Non-pigmented ciliary epithelial cell (primary cell): ENCODE measurements at places on chromosomes 7 and 10.

DNA sequence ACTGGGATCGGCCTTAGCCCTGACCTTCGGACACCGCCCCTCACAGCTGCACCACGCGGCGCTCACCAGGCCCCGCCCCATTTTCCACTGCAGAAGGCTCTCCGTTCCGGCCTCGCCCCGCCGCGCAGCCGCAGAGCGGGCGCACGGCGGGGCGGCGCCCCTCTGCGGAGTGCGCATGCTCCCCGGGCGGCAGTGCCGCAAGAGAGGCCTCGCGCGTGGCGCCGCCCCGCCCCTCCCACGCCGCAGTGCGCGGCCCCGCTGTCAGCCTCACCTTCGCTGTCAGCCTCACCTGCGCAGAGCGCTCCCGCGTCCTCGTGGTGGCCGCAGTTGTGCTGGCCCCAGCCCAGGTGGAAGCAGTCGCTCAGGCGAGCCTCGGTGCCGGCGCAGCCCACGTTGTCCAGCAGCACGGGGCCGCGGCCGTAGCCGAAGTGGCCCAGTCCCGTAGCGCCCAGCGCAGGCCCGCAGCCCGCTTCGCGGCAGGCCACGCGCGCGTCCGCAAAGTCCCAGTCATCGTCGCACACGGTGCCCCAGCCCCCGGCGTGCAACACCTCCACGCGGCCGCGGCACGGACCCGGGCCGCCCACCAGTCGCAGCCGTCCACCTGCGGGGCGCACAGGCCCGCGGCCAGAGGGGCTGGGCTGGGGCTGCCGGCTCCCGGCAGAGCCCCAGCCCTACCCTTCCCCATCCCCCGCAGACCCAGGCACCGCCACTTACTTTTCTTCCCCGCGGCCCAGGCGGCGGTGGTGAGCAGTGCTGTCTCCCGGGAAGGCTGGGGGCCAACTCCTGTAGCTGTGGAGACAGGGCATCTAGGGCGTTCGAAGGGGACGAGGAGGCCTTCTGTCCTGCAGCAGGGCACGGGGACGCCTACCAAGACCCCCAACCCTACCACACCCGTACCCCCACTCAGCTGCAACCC, 16.1 kb downstream of the SSC4D start:
- DNase-seq: no peak

GRCh38 chr7:88111954-88112471, 107.8 kb downstream of the SRI start:
- DNase-seq: no peak

DNA sequence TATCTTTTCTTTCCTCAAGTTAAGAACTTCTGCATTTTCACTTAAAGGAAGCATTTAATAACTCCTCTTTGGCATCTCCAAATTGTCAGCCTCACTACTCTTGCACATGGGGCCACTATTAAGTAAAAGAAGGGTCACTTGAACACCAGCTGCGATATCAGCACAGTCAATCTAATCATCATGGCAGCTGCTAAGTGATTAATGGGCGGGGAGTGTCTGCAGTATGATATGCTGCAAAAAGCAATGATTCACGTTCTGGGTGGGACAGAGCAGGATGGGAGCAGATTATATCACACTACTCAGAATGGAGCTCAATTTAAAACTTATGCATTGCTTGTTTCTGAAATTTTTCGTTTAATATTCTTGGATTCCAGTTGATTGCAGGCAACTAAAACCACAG, 447.4 kb upstream of the PFKP start:
- DNase-seq: no peak

DNA sequence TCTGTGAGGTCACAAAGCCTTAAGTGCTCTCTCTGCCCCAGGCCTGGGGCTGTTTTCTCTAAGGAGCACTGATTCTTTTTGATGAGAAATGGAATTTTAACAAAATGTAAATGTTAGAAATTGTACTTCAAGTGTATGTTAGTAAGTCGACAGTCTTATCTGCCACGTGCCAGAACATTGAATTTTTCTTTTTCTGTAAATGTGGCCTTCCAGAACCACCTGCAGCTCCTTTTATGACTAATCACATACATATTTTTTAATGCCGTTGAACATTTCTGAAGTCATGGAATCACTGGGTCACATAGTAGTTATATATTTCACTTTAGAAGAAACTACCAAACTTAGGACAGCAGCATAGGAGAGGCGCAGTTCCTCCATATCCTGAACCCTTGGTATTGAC, 38.0 kb downstream of the UBE3C start:
- peak; percentile 10 for DNase-seq

- no peak for DNase-seq
Observed at GRCh38 chr10:60082744-60083344, 176.5 kb upstream of the CCDC6 start.

GRCh38 chr7:28773423-28774145, 184.5 kb downstream of the TRIL start:
- DNase-seq: no peak

DNA sequence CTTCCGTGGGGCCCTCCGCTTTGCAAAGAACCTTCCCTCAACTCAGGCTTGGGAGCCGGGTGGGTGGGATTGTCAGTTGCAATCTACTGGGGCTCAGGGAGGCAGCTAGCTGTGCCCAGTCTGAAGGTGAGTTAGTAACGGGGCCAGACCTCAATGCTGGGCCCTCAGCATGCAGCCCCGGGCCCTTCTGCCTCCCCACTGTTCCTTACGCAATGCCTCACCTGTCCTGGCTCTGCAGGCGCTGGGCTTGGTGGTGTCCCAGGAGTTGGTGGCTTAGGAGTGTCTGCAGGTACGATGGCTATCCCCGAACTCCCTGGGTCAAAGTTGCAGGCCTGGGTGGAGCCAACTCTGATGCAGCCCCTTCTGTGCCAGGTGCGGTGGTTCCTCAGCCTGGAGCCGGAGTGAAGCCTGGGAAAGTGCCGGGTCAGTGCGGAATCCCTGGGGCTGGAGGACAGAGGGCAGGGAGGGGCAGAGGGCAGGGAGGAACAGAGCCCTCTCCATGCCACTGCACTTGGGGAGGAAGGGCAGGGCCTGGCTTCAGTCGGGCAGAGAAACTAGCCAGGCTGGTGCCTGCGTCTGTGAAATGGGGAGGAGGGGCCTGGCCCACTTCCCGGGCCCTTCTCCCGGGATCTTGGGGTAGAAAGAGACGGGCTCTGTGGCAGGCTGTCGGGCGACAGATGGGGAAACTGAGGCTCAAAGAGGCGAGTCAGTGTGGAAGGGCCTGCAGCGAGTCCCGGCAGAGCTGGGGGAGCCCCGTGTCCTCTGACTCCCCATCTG, 15.0 kb downstream of the ELN start:
- no peak for DNase-seq

DNA sequence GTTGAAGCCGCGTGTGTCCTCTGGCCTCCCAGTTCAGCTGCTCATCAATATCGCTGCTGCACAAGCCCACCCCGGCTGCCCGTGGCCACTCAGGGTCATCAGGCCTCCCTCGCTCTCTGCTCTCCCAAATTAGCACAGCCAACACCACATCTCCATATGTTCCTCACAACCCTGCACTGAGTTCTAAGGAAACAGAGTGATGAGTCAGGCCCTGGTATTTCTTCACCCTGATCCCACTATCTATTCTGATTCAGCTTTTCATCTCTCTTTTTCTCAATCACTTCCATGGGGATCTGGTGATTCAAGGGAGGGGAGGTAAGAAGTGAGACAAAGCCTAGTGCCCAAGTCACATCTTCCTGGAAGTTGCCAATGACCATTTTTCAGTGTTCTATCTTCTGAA, 23.8 kb downstream of the CYTH3 start:
- no peak for DNase-seq

- DNase-seq: no peak
Observed at GRCh38 chr10:81216949-81217348, 658.0 kb upstream of the NRG3 start.

DNA sequence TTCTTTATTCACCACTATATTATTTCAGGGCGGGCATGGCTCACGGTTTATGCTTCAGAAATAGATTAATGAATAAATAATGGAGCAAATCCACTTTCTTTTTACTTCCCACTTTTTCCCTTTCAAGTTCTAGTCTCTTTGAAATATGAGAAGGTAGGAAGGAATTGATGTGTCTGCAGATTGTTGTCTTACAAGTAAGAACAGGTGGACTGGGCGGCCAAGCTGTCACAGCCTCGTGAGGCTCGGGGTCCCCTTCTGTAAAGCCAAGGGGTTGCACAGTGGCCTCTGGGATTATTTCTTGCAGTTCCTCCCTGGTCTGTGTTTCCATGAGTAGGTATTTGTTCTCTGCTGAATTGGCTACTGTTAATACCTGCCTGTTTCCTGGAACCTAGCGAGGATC, 11.2 kb downstream of the VWA2 start:
- no peak for DNase-seq

GRCh38 chr7:47827871-47828270, 120.4 kb downstream of the PKD1L1 start:
- no peak for DNase-seq

- no peak for DNase-seq
Observed at GRCh38 chr10:10845185-10845584, 172.5 kb upstream of the CELF2 start.

- no peak for DNase-seq
Observed at GRCh38 chr10:85927952-85928665, 438.5 kb downstream of the GRID1 start.

GRCh38 chr10:12656518-12657142, 307.3 kb downstream of the CAMK1D start:
- DNase-seq: peak; percentile 28

DNA sequence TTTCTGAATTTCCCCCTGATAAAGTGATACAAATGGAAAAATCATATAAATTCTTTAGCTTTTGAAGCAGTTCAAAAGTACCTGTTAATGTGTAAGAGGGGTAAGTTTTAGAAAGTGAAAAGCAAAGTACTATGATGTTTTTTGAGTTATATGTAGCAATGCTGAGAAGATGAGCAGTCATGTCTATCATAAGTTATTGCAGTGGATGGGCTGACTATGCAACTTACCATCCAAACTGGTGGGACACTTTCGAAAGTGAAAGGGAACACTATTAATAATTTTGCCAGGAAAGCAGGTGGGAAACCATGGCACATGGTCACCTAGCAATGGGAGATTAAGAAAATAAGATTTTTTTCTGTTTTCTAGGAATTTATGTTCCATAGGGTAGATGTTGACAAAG, 4.1 kb downstream of the MINPP1 start:
- no peak for DNase-seq

DNA sequence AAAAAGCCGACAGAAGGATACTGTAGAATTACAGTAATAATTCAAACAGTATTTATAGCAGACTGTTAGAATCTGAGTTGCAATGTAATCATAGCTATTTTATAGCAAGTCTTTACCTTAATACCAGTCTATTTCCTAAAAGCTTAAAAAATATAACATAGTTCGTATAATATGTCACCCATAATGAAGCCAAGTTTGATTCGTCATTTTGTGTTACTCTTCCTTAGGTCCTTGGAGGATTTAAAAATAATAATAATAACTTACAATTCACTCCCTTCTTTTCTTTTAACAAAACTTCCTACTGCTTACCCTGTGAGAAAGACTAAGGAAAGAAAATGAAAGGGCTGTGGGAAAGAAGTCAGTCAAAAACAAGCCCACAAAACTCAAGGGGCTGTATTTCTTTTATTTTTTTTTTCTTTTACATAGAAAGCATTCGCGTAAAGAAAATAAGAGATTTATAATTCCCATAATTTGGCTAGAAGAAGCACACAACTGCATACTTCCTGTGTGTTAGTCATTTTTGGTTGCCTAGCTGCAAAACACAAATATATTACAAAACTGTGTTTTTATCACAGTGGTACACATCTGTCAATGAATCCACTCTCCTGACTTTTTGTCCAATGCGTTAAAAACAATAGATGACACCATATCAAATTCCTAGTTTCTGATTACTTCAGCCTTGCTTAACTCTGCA, 187.2 kb upstream of the CELF2 start:
- peak; percentile 62 for DNase-seq

DNA sequence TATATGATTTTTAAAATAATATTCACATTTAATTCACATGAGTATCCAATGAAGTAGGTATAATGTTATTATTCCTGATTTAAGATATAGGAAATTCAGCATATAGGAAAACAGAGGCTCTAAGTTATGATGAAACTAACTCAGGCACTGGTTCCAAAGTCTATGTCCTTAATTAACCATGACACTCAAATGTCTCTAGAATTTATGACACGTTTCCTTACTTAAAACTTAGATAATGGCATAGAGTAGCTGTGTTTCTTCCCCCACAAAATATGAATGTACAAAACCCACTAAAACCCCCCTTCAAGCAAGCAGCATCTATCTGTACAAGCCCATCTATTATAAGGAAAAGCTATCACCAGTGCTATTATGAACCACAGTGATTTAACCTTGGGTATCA, 72.9 kb upstream of the CDK1 start:
- no peak for DNase-seq

DNA sequence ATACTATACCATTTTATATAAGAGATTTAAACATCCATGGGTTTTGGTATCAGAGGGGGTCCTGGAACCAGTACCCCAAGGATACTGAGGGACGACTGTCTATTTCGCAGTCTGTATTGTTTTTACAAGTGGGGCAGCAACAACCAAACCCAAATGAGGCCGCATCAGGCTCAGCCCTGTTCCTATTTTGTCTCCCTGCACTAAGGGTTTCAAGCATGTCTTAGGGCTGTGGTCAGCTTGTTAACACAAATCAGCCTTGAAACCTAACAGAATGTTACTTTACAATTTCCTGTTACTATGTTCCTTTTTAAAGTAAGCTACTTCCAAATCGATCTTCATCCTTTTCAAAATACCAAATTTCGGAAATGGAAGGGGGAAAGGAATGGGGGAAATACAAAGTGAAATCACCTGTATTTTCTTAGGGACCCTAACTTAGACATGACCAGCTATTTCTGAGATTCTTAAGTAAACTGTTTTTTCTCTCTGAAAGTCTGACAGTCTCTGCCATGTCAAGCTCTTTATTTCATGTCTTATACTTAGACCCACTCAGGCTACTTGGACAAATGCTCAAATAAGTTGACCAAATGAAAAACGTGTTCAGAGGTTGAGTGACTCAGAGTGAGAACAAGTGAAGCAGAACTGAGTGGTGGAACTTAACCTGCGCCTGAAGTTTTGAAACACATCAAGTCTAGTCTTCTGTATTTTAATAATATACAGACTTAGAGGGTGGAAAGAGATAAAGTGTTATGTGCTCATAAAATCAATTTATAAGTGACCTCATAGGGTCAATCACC, 75.8 kb downstream of the C1GALT1 start:
- DNase-seq: no peak

DNA sequence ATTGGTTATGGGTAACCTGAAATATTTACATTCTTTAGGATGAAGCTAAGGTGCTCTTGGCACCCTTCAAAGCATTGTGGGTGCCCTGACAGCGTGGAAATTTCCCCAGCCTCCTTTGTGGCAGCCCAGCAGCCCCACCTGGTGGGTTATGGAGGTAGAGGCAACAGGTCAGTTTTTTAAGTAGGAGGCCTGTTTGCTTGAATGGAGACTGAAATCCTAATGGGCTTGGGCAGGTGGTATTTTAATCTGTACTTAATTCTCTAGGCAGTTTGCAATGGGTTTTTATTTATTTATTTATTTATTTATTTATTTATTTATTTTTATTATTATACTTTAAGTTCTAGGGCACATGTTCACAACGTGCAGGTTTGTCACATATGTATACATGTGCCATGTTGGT, 139.4 kb downstream of the EPC1 start:
- no peak for DNase-seq

DNA sequence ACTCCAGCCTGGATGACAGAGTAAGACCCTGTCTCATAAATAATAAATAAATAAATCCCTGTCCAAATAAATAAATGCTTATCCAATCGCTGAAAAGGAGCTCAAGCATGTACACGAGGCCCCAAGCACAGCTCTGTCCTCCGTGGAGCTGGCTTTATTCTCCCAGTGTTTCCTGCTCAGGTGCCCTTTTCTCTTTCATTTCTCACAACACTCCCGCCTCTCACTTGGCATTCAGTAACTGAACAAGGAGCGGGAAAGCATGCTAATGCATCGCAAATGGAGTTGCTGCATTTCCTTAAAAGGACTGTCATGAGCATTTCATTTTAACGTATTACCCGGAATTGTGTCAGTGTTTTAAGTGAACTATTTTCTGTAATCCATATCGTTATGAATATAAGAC, 210.9 kb upstream of the C7orf33 start:
- no peak for DNase-seq
